ENCODE measurements at places on chromosomes 6 and 20.

- DNase-seq, result no peak
Measured at GRCh38 chr6:36463676-36464075, 20.9 kb downstream of the KCTD20 start.

- DNase-seq, result no peak
Measured at GRCh38 chr6:118319894-118320649, 228.0 kb upstream of the PLN start.

- DNase-seq, result peak; percentile 20
Measured at GRCh38 chr6:46419576-46420002, 71.7 kb downstream of the RCAN2 start.

- DNase-seq, result peak; percentile 21
Measured at GRCh38 chr20:19784511-19785172, 26.6 kb downstream of the RIN2 start.

GRCh38 chr20:51116765-51117686 lies 94.1 kb upstream of the KCNG1 start:
- DNase-seq, result no peak

GRCh38 chr20:25644814-25645213 lies 21.0 kb upstream of the NANP start:
- DNase-seq, result no peak

DNA sequence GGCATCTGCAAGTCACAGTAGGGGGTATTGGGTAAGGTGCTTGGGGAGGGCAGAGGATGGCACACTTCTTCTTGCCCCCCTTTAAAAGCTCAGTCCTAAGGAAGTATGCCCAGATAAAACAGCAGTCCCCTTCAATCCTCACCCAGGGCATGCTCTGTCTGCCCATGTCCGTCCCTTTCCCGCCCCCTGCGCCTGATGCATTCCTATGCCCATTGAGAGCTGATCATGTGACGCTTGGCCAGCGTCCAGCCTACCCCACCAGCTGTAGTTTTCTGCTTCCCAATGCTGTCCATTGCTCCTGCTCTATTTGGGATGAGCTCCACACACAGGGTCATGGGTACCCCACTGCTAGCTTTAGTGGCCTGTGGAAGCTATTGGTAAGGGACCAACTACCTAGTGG lies 8.3 kb downstream of the SIGLEC1 start:
- DNase-seq, result no peak

- DNase-seq, result no peak
Measured at GRCh38 chr20:44728801-44729443, 13.8 kb downstream of the CCN5 start.

DNA sequence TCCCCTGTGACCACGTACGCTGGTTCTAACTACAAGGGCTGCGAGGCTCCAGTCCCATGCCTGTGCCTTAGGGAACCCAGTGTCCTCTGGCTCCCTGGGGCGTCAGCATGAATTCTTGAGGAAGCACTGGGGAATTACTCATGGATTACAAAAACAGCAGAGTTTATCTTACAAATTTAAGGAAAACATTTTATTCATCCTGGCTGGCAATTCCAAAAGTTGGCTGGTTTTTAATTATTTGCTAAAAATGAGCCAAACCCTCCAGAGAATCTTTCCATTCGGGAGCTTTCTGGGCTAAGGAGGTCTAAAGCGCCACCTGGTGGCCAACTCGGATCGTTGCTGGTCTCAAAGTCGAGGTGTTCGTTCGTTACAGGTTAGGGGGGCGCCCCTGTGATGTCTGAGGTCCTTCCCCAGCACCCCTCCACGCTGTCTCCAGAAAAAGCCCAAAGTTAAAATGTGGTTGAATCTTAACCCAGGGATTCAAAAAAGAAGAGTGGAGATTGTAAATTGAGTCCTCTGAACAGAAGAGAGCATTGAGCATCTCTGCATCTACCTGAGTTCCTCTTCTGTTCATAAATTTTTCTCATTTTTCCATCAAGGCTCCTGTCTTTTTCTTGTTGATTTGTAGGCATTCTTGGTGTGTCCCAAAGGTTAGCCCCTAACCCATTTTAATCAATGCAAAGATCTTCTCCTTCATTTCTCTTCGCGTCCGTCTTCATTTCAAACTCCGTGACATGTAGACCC lies 99.4 kb downstream of the BFSP1 start:
- DNase-seq, result peak; percentile 65

DNA sequence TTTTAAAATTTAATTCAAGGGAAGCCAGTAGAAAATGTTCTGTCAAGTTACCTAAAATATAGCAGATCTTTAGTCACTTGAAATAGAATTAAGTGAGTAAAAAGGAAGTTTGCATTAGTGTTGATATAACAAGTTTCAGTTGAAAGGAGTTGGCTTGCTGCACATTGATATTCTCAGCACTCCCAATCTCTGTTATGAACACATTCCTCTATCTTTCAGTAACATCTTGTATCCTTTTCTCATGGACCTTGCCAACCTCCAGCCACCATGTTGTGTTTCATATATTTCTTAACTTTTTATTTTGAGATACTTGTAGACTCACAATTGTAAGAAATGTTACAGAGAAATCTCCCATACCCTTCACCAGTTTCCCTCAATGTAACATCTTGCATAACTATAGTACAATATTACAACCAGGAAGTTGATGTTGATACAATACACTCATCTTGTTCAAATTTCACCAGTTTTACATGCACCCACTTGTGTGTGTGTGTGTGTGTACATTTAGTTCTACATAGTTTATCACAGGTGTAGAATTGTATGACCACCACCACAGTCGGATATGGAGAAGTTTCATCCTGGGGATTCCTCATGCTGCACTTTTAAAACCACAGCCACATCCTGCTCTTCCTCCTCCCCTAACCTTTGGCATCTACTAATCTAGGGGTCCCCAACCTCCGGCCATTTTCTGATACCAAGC lies 20.2 kb upstream of the PAQR8 start:
- DNase-seq, result no peak

GRCh38 chr20:49669601-49670189 lies 44.0 kb downstream of the B4GALT5 start:
- no peak for DNase-seq

GRCh38 chr20:35144694-35145093 lies 2.4 kb downstream of the EDEM2 start:
- DNase-seq, result no peak

DNA sequence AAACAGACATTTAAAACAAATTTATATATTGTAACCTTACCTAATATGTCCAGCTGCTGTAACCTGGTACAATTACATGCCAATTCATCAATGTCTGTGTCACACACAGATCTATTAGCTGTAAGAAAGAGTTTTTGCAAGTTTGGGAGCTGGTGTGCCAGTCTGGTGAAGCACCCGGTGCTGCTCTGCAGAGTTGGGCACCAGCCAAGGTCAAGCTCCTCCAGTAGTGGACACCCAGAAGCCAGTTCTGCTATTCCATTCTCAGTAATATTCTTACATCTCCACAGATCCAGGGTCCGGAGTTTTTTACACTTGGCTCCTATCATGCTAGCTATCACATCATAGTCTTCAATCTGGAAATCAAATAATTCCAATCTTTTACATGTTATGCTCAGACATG lies 41.0 kb downstream of the POU3F2 start:
- no peak for DNase-seq

DNA sequence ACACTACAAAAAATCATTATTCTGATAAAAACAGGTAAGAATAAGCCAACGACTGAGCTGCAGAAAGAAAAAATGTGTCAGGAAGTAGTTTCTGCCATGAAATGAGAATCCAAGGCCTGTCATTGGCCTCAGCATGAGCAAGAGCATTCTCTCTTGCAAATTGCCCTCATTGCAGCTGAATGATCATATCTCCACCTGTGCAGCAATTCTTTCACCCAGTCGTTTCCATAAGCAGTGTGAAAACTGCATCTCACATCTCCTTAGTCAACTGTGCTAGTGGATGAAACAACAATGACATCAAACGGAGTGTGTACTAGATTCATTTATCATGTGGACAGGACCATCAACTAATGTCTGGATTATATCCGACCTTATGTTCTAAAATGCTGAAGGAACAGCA lies 88.2 kb upstream of the STXBP5 start:
- no peak for DNase-seq

DNA sequence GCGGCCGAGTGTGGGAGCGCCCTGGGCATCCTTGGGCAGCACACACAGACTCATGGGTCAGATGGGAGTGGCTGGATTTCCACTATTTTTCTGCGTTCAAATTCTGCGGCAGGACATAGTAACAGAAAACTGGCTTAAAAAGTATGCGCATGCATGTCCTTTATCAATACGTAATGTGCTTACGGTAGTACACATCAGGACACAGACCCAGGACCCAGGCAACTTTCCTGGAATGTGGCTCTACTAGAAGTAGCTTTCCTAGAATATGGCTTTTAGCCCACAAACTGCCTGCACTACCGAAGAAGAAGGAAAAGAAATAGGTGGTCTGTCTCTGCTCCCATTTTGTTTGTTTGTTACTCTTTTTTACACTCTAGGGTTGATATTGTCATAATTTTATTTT lies 43.4 kb upstream of the SHLD1 start:
- DNase-seq, result no peak

GRCh38 chr6:8859501-8859900 lies 424.2 kb upstream of the SLC35B3 start:
- no peak for DNase-seq

DNA sequence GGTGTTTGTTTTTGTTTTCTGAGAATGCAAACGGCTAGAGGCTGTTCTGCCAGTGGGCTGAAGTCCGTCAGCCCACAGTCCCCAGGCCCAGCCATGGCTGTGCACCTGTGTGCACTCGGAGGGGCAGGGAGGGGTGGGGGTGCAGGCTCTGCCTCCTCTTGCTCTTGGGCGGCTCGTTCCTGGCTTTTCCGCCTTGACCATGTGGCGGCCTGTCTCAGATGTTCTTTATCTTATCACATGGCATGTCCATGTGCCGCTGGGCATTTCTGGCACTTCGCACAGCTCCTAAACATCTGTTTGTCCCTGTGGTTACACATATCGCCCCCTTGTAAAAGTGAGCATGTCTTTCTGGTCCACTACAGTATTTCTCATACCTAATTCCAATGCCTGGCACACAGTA lies 137.0 kb downstream of the CDH4 start:
- DNase-seq, result no peak

- DNase-seq, result no peak
Measured at GRCh38 chr6:112338166-112338709, 8.9 kb upstream of the RFPL4B start.

DNA sequence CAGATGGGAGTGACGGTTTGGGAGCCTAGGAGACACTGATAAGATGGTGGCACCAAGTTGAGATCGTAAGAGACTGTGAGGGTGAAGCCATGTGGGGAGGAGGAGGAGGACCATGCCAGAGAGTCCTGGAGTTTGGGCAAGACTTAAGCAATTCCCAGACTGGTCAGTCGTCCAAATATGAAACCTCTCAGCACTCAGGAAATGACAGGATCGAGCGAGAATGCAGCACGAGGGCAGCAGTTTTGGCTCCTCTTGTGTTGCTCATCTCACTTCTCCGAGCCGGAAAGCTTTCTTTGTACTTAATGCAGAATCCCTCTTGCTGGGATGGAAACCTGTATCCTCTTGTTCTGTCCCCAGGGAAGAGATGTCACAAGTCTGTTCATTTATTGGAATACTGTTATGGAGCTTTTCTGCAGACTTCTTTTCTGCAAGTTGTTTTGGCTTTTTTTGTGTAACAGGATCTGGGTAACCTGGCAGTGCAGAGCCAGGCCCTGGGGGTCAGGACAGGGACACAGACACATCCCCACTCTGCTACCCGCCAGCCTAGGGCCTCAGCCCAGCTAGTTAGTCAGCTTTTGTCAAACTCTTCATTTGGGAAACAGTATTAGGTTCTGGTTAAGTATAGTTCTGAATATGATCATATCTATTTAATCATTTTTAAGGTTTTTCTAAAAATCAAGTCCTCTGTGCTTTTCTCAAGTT lies 34.3 kb downstream of the FNDC1 start:
- no peak for DNase-seq

DNA sequence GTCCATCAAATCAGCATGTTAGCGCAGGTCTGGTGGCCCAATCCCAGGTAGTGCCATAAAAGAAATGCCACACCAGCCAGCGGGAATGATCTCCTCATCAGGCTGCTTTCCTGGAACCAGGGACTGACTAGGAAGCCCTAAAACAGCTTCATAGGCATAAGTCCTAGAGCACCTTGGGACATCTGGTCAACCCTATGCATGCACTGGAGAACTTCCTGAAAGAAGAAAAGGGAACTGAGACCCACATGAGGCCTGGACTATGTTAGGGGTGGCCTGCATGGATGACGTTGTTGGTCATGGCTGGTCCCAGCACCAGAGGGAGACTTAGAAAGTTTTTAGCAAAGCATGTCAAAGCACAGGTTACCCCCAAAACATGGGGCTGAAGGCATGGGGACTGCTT lies 7.6 kb upstream of the KCNK16 start:
- DNase-seq, result no peak

DNA sequence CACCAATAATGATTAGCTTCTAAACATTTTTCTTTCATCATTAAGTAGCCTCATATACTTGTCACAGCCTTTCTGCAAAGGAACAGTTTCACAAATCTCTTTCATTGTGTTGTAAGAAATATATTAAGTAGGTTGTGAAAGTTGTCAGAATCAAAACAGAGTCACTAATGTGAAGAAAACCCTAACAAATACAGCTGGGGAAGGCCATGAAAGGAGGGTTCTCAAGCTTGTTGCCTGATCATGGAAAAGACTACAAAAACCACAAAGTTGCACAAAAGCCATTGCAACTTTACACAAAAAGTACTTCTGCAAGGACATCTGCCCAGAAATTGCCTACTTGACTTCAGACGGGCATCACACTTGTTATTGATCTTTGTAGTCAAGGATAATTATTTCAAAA lies 216.1 kb downstream of the ALDH8A1 start:
- no peak for DNase-seq

GRCh38 chr6:116876635-116877611 lies at the start of gene RFX6:
RFX6 (plus strand) TSS chr6:116877242; CDS start chr6:116877276, 34 bp downstream.
- DNase-seq, result no peak

DNA sequence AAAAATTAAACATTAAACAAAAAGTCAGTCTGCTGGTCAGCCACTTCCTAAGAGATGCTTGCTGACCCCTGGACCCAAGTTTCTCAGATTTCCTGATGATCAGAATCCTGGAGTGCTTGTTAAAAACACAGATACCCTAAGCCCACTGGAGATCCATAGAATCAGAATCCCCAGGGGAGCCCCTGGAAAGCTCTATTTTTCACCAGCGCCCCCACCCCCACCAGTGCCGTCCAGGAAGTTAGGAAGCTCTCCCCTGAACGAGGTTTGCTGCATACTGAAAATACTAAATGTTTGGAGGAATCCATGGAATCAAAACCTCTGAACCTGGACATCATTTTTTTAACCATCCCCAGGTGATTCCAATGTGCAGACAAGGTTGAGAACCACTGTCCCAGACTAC lies 69.2 kb downstream of the BFSP1 start:
- no peak for DNase-seq

Measured in stimulated activated CD4-positive, alpha-beta T cell treated with anti-CD3 and anti-CD28 coated beads, Interleukin-2, amount 100 ng/mL, for 24 hours (primary cell).